ENCODE measurements at places on chromosomes 13 and 19.
A peak's percentile ranks its signal among the peaks of the same experiment; 100 is the strongest.

DNA sequence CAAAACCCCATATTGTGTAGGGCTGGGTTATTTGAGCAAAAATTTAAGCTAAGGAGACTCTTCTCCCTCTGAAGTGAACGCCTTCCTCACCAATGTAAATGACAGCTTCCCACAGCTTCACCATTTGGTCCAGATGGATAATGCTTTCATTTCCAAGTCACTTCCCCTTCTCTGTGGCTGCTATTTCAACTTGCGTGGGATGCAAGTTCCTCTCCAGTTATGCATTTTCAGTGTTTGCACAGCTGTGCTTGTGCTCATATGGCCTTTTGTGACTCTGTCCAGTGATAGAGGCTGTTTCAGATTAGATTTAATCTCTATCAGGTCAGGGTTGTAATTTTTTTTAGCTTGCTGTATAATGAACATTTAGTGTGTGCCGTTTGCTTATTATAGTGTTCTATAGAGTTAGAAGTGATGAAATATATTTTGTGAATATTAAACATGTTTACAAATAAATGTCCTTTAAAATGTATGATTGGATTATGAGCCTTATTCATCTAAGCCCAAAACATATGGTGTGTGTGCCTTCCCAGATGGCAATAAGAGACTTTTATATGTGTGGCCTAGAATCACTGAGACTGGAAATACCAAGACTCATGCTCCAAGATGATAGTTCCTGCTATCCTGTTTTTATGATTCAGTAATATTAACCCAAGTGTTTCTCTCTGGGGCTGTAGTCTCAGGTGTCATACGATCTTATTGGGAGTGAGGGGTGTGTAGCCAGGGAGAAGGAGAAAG lies 86.6 kb downstream of the TNFRSF19 start:
- no peak for DNase-seq

GRCh38 chr19:5935473-5936291 lies 21.6 kb downstream of the CAPS start:
- no peak for DNase-seq

- DNase-seq, result peak; percentile 57
These were observed 2.8 kb downstream of the SWSAP1 start for GRCh38 chr19:11377237-11377636.

DNA sequence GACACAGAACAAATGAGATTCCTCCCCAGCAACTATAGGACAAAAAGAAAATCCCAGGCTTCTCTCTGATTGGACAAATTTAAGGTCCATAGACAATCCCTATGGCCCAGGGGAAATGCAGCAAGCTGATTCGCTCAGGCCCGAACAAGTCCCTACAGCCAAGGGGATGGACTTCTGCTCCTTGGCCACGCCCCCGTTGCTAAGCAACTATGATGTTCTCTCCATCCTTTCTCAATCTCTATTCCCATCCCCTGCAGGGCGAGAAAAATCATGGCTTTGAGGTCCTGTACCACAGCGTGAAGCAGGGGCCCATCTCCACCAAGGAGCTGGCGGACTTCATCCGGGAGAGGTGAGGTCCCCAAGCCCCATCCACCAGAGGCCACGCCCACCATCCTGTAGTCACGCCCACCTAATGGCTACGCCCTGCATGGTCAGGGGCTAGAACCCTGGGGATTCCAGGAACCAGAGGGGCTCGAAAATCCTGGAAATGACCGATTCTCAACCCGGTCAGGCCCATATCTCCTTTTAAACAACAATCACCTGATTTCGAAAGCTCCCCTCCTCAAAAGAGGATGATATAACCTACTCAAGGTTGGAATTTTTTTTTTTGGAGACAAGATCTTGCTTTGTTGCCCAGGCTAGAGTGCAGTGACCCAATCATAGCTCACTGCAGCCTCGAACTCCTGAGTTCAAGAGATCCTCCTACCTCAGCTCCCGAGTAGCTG lies 11.4 kb downstream of the FCHO1 start:
- no peak for DNase-seq

Data from activated CD8-positive, alpha-beta T cell treated with anti-CD3 and anti-CD28 coated beads, Interleukin-2, amount 10 ng/mL, durations not matched to agents 7 days and 5 days (primary cell).